ENCODE measurements at places on chromosomes 3 and 15.

DNA sequence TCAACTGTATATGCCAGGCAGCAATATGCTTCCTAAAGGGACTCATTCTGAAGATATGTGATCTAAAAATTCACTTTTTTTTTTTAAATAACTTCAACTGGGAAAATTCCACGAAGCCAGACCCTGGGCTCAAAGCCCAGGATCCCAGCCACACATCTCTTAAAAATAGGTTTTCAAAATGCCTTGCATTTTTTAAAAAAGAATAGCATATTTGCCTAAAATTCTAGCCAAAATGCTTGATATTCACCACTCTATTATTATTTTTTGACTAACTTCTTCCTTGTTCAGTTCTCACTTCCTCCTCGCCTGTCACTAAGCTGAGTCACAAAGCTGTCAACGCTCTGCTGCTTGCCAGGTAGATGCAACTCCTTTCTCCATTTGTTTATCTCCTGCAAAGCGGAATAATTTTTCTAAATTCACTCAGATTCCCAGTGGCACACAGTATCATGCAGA is 28.0 kb upstream of the VGLL4 start:
- DNase-seq, result no peak

DNA sequence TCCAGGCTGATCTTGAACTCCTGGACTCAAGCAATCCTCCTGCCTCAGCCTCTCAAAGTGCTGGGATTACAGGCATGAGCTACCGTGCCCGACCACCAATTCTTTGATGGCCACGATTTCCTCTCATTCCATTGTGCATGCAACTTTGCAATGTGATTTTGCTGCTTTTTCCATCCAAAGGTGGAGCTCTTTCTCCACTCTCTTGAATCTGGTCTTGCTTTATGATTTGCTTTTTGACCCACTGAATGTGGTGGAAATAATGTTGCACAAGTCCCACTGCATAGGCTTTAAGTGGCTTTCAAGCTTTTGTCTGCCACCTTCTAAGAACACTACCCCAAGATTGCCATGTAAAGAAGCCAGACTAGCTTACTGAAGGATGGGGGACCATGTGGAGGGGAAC is 10.6 kb downstream of the RPS27L start:
- no peak for DNase-seq

DNA sequence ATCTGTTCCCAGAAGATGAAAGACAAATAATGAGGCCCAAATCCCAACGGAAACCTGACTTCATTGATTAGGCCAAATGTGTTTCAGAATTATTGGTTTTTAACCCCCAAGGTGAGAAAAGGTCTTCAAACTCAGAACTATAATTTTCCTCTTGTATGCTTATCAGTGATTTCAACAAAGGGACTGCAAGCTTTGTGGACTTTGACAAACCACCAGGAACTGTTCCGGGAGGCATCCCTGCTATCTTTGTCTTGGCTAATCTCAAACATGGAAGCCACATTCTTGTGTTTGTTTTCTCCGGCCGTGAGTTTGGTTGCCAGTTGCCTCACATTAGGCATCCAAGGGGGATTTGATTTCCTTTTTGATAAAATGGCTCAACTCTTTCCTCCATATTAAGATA is 19.5 kb downstream of the ARHGEF3 start:
- DNase-seq, result no peak

DNA sequence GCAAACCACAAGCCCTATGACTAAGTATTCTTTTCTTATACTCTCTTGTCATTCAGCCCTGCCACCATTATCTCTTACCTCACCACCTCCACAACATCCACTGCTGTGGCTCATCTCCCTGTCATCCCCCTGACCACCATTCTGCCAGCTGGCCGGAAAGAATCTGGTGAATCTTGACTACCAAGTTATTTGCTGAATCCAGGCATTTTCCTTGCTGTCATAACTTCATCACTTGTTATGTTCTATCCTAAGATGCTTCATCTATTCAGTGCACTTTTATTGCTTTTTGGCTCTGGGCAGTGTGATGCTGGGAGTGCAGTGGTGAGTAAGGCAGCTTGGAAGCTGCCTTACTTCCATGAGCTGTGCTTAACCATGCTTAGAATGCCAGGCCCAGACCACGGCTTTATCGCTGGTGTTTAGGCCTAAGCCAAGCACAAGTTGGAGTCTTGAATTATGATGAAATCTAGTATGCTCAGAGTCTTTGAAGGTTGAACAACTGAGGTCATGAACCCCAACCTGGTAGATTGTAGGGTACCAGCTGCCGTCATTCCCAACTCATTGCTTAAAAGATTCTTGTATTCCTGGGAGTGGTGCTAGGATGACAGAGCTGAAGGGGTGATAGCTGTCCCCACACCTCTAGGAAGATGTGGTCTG is 27.0 kb upstream of the APH1B start:
- DNase-seq, result no peak

GRCh38 chr15:45457220-45457619 is 65.3 kb downstream of the SLC30A4 start:
- no peak for DNase-seq

- DNase-seq, result no peak
These were observed 387.9 kb downstream of the RBMS3 start for GRCh38 chr3:29668728-29669127.

GRCh38 chr3:20336572-20336971 is 150.6 kb upstream of the SGO1 start:
- DNase-seq, result no peak

DNA sequence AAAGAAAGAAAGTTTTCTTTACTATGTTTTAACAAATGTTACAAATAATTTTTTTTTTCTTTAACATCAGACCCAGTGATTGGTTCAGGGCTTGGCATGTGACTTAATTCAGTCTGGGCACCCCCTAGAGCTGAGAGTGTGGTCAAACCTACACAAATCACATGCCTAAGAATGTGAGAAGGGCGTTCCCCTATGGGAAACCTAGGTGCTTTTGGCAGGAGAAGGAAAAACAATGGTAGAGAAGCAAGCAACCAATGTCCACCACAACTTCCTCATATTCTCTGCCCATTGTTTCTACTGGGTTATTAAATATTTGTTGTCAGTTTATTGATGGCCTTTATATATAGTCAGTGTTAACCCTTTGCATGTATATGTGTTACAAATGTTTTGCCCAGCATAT is 21.4 kb upstream of the PIAS1 start:
- no peak for DNase-seq

GRCh38 chr3:131713416-131714123 is 210.8 kb upstream of the MRPL3 start:
- no peak for DNase-seq

DNA sequence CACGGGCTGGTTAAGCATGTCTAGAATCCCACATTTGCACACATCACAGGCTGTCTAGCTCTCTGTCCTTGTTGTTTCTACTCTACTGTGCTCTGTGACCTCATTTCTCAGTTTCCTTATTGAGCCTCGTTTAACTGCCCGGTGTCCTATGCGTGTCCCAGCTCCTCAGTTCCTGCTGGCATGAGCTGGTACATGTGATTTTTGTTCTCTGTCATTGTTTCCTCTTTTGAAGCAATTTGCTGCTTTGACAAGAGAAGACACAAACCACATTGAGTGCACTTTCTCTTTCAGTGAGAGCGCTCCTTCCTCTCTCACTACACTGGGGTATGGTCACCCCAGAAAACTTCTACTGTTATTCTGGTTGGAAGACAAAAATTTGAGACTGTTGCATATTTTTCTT is 563.5 kb downstream of the PDCD6IP start:
- no peak for DNase-seq

GRCh38 chr15:70238917-70239316 is 141.2 kb upstream of the TLE3 start:
- no peak for DNase-seq

GRCh38 chr3:89353465-89353864 is 246.0 kb downstream of the EPHA3 start:
- DNase-seq, result no peak

GRCh38 chr3:109887293-109887692 is 549.9 kb upstream of the DPPA4 start:
- no peak for DNase-seq

DNA sequence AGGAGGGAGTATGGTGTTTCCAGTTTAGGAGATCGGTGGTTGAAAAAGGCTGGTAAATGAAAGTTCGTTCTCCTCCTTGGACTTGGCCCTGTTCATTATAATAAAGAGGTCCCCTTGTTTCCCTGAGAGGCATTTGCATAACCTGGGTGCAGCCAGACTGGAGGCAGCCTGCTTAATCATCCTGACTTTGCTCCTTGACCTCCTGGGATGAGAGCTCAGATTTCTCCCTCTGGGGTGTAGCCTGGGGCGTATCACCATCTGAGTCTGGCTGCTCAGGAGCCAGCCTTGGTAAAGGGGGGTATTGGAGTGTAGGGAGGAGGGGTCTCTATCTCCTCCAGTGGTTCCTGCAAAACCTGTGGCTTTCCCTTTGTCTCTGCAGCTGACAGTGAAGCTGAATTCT is 21.3 kb upstream of the ACAD9 start:
- DNase-seq, result no peak

GRCh38 chr3:41173926-41174885 is 25.1 kb upstream of the CTNNB1 start:
- DNase-seq, result no peak

- DNase-seq, result no peak
These were observed 289.0 kb downstream of the TLE3 start for GRCh38 chr15:69808756-69809155.

- no peak for DNase-seq
These were observed 98.2 kb upstream of the UBE3A start for GRCh38 chr15:25536801-25537611.

DNA sequence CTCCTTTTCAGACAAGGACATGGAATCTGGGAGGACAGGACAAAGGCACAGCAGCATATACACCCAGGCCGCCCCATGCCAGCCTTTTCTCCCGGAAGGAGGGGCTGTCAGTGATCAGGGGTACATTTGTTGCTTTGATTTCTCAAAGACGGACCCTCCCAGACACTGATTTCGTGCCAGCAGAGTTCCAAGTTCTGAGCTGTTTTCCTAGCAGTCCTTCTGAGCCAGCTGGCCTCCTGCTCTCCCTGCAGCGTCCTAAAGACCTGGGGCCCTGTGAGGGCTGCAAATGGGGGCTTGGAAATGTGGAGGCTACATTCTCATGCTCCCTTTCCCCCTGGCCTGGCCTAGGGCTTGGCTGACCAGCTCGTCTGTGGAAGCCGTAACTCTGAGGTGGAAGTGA is 22.3 kb downstream of the CTSH start:
- DNase-seq, result no peak

DNA sequence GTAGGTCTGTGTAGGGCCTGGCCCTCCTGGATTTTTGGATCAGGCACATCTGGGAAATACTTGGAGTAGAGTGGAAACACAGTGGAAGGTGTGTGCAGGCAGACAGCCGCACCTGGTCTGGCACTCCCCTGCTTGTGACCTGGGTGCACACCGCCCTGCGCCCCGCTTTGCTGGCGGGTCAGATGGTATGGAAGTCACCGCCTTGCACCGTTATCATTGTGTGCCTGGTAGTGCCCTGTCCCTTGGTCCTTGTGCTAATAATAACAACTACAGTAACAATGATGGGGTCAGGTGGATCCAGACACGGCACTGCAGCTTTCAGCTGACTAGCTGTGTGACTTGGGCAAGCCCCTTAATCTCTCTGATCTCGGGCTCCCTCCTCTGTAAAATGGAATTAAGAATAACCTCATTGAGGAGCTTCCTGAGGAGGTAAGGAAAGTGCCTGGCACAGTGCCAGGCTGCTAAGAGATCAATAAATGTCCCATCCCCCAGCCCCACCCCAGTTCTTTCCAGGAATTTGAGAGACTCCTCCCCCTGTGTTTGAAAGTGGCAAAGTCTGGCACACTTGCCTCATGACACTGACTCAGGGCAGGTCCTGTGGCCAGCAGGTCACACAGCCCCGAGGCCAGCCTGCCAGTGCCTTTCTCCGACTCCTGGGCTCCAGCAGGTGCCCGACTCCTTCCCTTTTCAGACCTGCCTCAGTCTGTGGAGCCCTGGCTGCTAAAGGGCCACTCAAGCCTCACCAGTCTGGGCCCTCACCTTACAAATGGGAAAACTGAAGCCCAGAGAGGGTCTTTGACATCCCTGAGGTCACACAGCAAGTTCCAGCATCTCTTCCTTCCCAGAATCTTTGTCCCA is 9.8 kb downstream of the ISG20 start:
- DNase-seq, result no peak

GRCh38 chr15:63495780-63496488 is 8.5 kb upstream of the USP3 start:
- no peak for DNase-seq

DNA sequence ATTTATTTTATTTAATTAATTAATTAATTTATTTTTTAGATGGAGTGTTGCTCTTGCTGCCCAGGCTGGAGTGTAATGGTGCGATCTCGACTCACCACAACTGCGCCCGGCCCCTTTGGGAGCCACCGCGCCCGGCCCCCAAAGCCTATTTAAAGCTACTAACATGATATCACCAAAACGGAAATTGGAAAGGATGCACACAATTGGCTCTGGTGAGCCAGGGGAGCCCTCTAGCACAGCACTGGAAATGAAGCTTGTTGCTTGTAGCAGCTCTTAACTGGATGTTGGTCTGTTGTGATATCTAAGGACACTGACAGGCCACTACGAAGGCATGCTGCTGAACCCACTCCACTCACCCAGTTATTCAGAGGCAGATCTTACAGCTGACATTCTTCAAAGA is 104.5 kb downstream of the IGF2BP2 start:
- DNase-seq, result no peak

DNA sequence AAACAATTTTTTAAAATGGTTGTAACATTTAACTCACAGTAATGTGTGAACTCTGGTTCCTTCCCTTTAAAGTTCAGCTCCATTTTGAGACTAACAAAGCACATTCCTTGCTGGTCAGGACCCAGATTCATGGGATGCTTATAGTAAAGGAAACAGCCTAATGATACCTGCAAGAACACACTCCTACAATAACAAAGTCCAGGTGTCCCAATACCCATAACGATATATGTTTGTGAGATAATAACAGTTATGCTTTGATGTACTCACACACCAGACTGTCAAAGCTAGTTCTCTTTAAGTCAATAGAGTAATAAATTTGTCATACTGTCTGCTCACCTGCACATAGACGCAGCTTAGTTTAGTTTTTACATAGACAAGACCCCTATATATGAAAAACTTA is 15.9 kb upstream of the CCDC50 start:
- no peak for DNase-seq

DNA sequence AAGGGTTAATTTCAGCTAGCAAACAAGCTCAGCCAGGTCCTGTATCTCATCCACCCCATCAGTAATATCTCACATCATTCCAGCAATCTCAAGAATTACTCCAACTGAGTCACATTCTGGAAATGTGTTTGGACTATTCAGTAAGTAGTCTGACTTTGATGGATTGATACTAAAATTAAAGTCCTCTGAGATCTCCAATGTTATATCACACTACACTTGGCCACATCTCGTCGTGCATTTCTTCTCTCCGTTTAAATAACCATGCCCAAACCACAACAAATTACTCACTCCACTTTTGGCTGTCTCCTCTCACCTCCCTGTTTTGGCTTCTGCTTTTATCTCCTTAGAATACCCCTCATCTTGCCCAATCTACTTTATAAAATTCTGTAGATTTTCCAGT is 292.2 kb downstream of the PYDC2 start:
- DNase-seq, result no peak

DNA sequence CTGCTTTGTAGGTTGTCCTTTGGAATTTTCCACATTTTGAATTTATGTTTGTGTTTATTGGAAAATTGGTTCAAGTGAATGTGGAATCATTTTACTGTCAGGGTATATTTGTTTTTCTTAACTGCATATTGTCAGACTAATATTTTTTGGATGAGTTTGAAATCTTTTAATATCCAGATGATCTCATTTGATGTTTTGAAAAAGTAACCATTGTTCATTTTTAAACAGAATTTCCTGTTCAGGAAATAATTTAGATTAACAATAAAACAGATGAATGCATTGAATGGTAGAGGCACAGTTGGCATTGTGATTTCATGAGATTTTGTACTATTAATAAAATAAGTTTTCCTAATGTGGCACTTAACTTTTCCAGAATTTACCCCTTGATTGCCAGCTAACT is 15.5 kb downstream of the TRAK1 start:
- DNase-seq, result no peak
